SK-N-SH treated with all-trans-retinoic acid at 6 μM for 48 hours (cell line): ENCODE measurements at places on chromosomes 11 and 22.
A peak's percentile ranks its signal among the peaks of the same experiment; 100 is the strongest.

- peak; percentile 55 for ATAC-seq
These were observed 126.3 kb downstream of the LUZP2 start for GRCh38 chr11:24623121-24623520.

DNA sequence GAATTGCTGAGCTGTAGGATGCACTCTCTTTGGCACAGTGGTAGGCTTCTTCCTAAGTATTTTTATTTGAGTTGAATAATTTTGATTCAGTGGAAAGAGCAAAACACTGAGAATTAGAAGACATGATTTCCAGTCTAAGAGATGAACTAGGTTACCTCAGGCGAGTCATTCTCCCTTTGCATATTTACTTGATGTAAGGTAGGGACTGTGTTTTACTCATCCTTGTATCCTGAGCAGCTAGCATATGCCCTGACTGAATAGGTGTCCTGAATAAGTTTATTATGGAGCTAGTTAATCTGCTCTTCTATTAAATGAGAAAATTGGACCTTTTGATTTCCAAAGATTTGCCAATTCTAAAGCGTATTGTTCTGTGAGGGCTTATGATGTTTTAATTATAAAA, 50.7 kb downstream of the STIM1 start:
- ATAC-seq, result no peak

DNA sequence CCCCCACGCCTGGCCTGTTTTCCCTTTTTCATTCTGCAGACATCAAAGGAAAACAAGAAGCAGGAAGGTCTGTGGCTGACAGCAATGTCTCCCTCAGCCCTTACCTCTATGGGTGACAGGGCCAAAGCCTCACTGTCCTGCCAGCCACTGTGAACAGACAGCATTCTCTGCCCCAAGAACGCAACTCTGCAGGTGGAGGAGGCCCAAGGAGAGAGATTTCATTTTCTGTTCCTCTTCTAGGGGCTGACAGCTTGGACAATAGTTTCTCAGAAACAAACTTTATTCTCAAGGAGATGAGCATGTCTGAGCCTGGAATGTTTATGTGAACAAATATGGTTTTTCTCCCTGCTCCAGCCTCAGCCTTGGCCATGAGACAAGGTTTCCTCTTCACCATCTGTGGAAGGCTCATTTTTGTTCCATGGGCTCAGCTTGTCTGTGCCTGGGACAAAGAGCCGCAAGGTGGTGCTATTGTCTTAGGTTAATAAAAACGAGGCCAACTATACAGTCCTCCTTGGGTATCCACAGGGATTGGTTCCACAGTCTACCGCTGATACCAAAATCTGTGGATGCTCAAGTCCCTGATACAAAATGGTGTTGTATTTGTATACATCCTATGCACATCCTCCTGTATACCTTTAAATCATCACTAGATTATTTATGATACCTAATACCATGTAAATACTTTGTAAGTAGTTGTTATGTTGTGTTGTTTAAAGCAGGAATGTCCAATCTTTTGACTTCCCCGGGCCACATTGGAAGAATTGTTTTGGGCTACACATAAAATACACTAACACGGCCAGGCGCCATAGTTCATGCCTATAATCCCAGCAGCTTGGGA, 5.8 kb downstream of the PIWIL3 start:
- ATAC-seq, result peak; percentile 97

GRCh38 chr11:29452146-29452545, 564.7 kb downstream of the KCNA4 start:
- no peak for ATAC-seq

DNA sequence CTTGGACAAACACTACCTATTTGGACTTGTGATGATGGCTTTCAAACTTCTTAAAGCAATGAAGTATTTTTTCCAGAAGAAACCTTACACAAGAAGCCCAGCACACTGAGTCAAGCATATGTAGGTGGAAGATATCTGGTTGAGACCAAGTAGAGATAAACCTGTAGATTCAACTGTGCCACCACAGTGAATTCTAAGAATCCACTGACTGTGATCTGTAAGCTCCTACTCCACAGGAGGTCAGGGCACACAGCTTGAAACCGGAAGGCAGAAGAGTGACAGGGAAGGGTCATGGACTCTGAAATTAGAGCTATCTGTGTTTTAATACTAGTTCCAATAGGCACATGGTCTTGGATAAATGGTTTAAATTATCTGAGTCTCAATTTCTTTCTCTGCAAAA, 404.5 kb downstream of the ETS1 start:
- no peak for ATAC-seq

GRCh38 chr11:20672575-20672974, 3.2 kb downstream of the NELL1 start:
- peak; percentile 74 for ATAC-seq

DNA sequence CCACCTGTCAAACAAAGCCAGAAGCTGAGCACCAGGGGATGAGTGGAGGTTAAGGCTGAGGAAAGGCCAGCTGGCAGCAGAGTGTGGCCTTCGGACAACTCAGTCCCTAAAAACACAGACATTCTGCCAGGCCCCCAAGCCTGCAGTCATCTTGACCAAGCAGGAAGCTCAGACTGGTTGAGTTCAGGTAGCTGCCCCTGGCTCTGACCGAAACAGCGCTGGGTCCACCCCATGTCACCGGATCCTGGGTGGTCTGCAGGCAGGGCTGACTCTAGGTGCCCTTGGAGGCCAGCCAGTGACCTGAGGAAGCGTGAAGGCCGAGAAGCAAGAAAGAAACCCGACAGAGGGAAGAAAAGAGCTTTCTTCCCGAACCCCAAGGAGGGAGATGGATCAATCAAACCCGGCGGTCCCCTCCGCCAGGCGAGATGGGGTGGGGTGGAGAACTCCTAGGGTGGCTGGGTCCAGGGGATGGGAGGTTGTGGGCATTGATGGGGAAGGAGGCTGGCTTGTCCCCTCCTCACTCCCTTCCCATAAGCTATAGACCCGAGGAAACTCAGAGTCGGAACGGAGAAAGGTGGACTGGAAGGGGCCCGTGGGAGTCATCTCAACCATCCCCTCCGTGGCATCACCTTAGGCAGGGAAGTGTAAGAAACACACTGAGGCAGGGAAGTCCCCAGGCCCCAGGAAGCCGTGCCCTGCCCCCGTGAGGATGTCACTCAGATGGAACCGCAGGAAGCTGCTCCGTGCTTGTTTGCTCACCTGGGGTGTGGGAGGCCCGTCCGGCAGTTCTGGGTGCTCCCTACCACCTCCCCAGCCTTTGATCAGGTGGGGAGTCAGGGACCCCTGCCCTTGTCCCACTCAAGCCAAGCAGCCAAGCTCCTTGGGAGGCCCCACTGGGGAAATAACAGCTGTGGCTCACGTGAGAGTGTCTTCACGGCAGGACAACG, 11.7 kb downstream of the CXCR5 start:
- ATAC-seq, result peak; percentile 7

GRCh38 chr11:57979532-57980079, 44.1 kb upstream of the OR9Q1 start:
- ATAC-seq, result no peak

DNA sequence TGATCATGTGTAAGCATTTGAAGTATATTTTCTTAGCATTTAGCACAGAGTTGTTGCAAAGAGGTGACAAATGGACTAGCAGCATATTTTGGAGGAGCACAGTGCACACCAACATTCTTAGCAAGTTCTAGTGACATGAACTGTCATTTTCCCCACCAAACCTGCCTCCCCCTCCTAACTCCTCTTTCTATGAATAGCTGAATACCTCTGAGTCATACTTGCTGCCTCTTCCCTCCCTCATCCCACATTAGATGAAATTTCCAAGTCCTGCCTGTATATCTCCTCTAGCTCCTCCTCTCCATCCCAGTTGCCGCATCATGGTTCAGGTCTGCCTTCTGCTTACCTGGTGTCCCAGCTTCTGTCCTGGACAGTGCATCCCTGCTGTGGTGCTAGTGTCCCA, 7.2 kb downstream of the OSBP2 start:
- ATAC-seq, result peak; percentile 86

DNA sequence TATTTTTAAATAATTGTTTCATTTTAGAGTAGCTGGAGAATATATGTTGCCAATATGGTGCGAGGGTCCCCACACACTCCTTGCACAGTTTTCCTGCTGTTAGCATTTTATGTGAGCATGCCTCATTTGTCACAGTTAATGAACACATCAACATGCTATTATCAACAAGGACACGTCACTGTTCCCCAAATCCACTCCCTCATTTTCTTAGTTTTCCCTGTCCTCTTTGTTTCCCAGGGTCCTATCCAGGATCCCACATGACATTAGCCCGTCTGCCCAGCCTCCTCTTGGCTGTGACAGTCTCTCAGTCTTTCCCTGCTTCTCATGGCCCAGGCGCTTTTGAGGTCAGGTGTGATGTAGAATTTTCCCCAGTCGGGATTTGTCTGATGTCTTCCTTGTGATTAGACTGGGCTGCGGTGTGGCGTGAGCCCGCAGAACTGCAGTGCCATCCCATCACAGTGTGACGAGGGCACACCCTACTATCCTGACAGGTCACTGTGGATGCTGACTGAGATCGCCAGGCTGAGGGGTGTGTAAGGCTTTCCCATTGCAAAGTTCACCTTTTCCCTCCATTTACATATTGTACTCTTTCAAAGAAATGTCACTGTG, 450.6 kb upstream of the B3GAT1 start:
- no peak for ATAC-seq

DNA sequence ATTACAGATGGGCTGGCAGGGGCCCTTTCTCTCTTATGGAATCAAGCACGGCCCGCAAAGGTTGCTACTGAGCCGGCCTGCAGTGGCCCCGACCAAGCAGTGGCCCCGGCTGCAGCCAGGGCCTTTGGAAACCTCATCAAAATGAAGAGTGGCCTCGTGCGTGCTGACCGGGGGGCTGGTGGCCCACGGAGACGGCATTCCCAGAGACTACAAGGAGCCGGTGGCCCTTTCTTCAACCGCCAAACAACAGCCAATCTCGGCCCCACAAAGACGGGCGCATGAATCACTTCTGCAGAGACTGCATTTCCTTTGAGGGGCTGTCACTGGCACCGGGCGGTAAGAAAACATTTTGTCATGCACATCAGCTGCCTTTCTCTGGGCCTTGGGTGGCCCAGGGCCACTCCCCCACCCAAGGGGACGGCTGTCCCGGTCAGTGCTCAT, 43.1 kb upstream of the FGF3 start:
- no peak for ATAC-seq

DNA sequence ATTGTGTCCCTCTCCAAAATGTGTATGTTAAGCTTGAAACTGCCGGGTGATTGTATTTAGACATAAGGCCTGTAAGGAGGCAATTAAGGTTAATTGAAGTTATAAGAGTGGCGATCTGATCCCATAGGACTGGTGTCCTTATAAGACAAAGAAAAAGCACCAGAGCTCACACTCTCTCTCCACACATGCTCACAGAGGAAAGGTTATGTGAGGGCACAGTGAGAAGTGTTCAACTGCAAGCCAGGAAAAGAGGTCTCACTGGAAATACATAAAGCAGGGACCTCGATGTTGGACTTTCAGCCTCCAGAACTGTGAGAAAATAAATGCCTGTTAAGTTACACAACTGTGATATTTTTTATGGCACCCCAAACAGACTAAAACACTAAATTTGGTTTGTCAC, 1233.8 kb upstream of the CNTN5 start:
- ATAC-seq, result no peak

DNA sequence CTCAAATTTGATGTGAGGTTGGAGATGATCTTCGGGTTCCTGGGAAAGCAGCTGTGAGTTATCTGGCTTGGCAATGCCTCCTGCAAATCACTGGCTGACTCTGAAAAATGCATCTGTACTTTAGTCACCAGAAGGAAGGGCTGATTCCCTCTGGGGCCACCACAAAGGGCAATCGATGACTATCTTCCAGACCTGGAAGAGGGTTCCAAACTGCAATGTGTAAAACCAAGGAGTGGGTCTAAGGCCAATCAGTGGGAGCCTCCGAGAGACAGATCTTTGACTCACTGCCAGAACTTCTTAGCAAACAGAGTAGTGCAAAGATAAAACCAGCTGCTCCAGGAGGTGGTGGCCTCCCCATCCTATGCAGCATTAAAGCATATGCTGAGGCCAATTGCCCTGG, 29.1 kb upstream of the PAK1 start:
- peak; percentile 65 for ATAC-seq

DNA sequence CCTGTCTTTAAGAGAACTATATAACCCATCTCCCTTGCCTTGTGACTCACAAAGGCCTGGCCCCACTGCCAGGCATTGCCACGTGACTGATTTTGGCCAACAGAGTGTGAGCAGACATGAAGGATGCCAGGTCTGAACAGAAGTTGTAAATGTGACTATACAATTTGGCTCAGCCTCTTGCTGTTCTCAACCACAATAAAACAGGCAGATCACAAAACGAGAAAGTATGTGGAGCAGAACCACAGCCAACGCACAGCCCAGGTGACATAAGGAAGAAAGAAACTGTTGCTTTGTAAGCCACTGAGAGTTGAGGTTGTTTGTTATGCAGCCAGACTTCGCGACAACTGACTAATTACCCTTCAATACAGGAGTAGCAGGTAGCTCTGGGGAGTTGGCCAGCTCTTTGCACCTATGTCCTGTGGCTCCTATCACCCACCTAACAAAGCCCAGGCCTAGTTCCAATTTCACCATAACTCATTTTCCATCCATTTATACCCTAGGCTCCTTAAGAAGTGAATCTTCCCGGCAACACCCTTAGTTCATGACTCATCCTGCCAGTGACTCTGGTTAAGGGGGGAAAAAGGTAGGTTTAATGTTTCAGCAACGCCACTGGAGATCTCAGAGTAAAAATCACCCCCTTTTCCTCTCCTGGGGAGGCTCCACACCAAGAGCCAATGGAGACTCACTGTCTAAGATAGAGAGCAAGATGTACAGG, 53.7 kb downstream of the GALNT18 start:
- no peak for ATAC-seq

- ATAC-seq, result no peak
These were observed 131.6 kb upstream of the B3GAT1 start for GRCh38 chr11:134543645-134544044.

GRCh38 chr22:22023581-22024137, 41.1 kb upstream of the TOP3B start:
- ATAC-seq, result no peak

DNA sequence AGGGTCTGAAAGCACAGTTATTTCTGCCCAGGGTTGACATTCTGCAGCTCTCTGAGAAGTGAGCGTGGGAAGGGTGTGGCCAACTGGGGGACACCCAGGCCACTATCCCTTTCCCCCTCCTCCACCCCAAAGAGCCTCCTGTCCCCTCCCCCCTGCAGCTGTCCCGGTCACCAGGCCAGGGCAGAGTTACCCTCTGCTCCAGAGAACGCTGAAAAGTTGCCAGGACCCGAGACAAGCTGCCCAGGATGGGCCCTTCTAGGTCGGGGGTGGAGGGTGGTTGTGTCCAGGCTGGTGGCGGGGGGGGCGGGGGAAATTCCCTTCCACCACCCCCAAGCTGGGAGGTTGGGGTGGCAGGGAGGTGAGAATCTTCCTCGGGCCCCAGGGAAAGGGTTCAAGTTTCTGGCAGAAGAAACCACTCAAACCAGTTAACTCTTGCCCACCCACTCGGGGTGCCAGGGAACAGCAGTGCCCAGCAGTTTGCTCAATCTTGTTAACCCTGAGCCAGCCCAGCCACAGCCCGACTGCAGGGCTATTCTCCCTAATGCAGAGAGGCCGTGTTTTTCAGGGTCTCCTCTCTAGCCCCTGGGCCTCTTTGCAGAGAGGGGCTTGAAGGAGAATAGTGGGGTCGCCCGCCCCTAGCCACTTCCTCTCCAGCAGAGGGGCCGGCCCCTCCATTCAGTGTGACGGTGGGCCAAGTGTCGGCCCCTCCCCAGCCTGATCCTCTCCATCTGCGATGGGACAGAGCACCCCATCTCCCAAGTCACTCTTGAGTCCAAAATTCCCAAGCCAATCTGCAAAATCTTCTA, 697 bp downstream of the LGALS1 start:
- no peak; the same call in 2 of the 3 replicates for ATAC-seq
